GM10248 (cell line): ENCODE measurements at places on chromosomes 1 and 21.

DNA sequence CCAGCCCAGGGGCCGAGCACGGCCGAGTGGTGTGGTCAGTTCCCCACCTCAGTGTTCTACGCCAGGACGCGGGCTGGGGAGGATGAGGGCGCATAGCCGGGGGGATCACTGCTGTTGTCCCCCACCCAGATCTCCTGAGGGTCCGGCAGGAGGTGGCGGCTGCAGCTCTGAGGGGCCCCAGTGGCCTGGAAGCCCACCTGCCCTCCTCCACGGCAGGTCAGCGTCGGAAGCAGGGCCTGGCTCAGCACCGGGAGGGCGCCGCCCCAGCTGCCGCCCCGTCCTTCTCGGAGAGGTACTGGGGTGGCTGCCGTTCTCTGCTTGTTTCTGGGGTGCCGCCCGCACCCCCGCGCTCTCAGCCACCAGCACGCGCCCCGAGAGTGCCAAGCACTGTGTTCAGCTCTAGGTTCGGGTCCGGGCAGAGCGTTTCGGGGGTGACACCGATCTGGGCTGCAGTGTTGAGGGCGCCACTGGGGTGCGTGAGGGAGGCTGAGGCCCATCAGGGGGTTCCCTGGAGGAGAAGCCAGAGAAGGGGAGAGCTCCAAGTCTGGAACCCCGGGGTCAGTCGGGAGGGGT lies 17.4 kb downstream of the SAMD11 start:
- no peak for DNase-seq

GRCh38 chr21:42369821-42370220 lies 3.5 kb upstream of the TFF1 start:
- no peak for DNase-seq

GRCh38 chr1:40385437-40386358 lies 12.2 kb downstream of the SMAP2 start:
- DNase-seq: peak; percentile 52

DNA sequence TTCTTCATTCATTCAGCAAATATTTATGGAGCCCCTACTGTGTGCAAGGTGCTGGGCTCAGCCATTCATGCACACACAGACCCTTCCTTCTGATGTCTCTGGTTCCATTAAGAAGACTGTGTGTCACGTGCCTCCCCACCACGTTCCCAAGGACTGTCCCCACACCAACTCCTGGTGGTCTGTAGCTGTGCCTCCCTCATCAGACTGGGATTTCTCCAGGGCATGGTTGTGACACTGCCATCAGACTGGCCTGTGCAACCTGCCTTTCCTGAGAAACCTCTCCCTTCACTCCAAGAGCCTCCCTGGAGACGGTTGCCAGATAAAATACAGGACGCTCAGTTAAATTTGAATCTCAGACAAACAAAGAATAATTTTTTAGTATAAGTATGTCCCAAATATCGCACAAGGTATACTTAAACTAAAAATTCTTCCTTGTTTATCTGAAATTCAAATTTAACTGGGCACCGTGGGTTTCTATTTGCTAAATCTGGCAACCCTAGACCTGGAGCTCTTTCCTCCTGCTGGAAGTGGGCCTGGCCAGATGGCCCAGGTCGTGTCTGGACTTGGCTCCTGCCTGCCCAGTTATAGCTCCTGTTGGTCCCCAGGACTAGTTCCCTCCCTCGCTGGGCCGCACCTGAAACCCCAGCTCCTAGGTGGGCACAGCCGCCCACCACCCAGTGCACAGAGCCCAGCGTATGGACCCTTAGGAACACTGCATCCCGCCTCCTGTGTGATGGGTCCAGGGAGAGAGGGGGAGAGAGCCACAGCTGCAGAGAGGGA lies 76.9 kb downstream of the RAP1GAP start:
- DNase-seq: no peak

GRCh38 chr1:8841395-8841794 lies 24.0 kb upstream of the RERE start:
- no peak for DNase-seq
